EH (cell line): ENCODE measurements at places on chromosomes 11 and 22.

GRCh38 chr11:72627594-72628281, 46.5 kb downstream of the PDE2A start:
- DNase-seq: no peak

DNA sequence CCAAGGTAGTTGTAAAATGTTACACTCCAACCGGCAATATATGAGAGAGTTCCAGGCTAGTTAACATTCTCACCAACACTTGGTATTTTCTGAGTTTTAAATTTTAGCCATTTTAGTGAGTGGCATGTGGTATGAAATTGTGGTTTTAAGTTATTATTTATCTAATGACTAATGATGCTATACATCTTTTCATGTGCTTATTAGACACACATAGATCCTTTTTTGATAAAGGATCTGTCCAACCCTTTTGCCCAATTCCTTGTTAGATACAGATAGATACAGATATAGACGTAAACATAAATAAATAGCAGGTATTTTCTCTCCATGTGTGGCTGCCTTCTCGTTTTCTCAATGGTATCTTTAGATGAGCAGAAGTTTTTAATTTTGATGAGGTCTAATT, 39.3 kb downstream of the ALKBH8 start:
- no peak for DNase-seq

- DNase-seq: peak; percentile 71
Measured at GRCh38 chr11:2151500-2152257, 9.3 kb downstream of the INS start.

GRCh38 chr11:130904380-130904779, 11.9 kb downstream of the SNX19 start:
- DNase-seq: peak; percentile 48

DNA sequence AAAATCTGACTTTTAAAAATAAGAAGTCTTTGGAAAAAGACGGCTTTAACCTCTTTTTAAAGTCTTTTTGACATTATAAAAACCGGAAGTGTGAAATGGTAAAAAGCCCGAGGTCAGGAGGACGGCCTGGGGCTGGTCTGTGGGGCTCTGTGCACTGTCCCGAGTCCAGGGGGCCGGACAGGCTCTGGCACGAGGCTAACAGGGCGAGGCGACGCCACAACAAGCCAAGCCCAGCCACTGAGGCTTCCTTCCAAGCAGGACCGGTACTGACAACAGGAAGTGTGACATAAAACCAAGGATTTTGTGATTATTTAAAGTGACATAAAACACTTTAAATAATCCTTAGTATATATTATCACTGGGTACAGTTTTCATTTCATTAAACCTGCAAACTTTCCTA, 39.2 kb downstream of the BRD1 start:
- DNase-seq: peak; percentile 47

DNA sequence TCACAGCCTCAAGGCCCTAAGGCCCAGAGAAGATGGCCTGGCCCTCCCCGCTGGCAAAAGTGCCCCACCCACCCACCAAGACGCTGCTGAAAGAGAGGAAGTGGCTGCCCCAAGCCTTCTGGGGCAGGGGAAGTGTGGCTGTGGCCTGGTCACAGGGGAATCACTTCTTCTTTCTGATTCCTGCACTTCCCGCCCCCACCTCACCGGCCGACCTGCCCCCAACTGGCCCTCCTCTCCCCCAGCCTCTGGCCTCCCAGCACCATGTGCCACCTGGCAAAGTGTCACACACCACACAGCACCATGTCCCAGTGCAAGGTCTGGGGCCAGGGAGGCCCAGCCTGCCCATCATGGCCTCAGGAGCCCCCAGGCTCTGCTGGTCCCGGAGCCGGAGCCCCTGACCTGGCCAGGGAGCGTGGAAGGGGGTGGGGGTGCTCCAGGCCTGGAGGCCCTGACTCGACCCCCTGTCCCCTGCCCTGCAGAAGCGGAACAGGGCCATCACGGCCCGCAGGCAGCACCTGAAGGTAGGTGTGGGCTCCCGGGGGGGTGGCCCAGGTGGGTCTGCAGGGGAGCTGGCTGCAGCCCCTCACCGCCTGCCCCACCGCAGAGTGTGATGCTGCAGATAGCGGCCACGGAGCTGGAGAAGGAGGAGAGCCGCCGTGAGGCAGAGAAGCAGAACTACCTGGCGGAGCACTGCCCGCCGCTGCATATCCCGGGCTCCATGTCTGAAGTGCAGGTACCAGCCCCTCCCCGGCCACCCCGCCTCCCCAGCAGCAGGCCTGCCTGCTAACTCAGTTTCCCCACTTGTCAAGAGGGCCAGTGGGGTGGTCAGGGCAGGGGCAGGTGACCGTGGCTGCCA, 1.4 kb downstream of the TNNI2 start:
- DNase-seq: no peak

GRCh38 chr22:26998129-26998528, 340.7 kb downstream of the MIAT start:
- no peak for DNase-seq

DNA sequence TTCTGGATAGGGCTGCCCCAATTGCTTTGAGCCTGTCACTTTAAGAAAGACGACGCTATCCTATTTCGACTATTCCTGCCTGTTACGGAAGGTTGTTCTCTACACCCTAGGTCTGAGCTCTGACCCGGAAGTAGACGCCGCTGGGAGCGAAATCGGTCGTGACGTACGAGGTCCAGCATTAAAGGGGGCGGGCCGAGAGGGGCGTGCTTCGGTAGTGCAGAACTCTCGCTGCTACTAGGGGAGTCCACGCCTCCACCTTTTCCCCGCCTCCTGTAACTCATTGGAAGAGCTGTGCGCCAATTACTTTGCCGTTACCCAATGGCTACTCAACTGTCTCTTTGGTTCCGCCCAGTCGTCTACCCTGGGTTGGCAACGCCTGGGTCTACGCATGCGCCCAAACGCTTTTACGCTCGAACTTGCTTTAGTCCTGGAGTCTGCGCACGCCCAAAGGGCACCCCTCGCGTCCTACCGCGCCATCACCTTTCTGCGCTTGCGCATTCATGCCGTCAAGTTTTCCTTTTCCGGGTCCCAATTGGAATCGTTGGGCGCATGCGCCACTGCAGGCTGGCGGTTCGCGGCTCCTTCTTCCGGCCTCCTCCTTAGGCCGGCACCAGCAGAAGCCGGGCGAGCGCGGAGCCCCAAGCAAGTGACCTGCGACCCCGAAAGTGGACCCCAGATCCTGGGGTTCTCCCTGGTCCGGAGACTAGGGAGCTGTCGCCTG, at the start of gene PCNX3:
TSS of gene PCNX3 (plus strand) at position 548 of the 721 bp plus-strand sequence. CDS start 536 bp downstream, outside the sequence.
- DNase-seq: peak; percentile 100

GRCh38 chr11:94271885-94272372, 32.5 kb upstream of the IZUMO1R start:
- DNase-seq: no peak

DNA sequence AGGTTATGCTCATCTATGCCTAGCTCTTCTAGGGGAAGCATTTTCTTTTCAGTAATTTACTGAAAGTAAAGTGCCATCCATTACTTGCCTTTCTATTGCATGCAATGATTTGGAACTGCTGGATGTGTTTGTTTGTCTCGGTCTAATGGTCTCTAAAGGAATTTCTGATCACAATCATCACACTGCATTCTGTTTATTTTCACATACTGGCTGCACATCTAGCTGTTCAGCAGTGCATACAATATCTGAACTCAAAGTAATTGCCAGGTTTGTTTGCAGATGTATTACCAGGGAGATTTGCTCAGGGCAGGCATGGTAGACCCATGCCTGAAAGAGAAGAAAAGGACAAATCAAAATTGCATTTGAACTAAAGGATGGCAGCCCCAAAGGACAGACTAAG, 36.4 kb upstream of the CWF19L2 start:
- DNase-seq: no peak

GRCh38 chr11:199782-200181, 6.9 kb downstream of the SCGB1C1 start:
- no peak for DNase-seq

DNA sequence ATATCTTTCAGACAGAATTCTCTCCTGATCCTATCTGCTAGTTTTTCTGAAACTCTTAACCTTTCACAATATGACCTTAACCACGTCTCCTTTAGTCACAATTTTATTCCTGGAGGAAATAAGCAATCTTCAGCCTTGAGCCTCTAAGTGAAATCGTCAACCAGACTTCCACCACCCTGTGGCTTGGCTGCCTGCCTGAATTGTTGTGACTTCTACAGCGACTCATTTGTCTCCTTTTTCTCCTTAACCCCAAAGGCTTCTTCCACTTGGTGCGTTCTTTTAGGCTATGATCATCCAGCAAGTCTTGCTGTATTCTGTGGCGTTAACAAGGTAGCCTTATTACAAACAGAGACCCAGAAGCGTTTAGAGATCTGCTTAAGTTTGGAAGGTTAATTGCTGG, 535.1 kb upstream of the ARHGAP42 start:
- no peak for DNase-seq

- no peak for DNase-seq
Measured at GRCh38 chr11:96132437-96132836, 208.5 kb upstream of the MTMR2 start.

GRCh38 chr11:94672636-94673035, 95.5 kb upstream of the AMOTL1 start:
- DNase-seq: no peak

DNA sequence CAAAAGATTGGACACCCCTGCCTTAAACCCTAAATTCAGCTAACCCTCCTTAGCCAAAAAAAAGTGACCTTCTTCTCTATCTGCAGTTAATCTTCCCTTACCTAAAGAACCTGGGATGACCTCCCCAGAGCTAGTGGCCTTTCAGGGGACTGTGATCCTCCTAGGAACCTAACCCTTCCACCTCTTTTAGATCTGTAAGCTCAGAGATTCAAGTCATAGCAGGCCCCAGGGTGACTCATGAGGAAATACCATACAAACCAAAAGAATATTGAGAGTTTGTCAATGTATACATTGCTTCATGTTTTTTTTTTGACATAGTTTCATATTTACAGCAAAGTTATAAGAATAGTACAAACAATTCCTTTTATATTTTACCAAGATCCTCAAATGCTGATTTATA, 38.3 kb upstream of the CXCR5 start:
- peak; percentile 65 for DNase-seq

- DNase-seq: no peak
Measured at GRCh38 chr11:76169473-76169896, 36.8 kb downstream of the WNT11 start.

- DNase-seq: peak; percentile 75
Measured at GRCh38 chr11:126949066-126949891, 51.3 kb downstream of the KIRREL3 start.

GRCh38 chr11:127074151-127074761, 73.7 kb upstream of the KIRREL3 start:
- peak; percentile 74 for DNase-seq

GRCh38 chr11:87454241-87454640, 416.5 kb downstream of the TMEM135 start:
- no peak for DNase-seq

DNA sequence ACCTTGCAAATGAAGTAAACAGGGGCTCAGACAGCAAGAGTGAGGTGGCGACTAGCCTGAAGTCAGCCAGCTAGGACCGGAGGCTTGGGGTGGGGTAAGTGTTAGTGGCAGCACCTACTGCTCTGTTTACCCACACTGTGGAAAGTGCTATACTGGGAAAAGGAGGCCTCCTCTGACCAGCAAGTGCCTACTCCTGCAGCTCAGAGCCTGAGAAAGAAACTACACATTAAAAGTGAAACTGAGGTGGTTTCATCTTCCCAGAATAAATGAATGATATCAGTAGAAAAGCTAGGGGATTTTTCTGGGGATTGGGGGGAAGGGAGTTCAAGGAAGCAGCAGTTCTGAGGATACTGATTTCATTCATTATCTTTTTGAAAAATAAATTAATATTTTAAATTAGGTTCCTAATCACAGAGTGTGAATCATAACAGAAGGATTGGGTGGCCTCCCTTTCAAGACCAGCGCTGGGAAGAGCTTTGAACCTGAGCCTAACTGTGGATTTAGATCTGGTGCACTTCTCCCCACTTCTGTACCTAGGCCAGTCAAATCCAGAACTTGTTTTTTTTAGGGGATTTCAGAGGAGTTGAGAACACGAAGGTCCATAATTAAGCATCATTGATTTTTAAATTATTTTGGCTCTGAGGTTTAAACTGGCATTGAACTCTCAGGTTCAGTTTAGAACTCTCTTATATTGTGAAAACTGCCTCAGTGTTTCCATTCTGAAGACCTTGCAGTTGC, 48.1 kb upstream of the GRAMD1B start:
- no peak for DNase-seq

DNA sequence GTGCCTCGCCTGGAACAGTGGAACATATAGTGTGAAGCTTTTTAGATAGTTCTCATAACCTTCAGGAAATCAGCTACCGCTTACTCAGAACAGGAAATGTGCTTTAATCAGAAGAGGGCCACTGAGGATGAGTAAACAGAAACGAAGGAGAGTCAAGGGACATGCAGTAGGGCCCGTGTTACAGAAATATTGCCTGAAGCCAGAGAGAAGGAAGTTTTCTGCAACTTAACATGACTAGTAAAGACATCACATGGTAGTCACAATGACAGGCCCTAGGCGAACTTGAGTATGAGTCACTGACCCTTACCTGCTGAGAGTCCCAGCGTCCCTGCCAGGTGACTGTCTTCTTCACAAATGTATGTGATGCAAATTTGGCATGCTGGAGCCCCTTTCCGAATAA, 39.4 kb downstream of the CARD18 start:
- peak; percentile 16 for DNase-seq

DNA sequence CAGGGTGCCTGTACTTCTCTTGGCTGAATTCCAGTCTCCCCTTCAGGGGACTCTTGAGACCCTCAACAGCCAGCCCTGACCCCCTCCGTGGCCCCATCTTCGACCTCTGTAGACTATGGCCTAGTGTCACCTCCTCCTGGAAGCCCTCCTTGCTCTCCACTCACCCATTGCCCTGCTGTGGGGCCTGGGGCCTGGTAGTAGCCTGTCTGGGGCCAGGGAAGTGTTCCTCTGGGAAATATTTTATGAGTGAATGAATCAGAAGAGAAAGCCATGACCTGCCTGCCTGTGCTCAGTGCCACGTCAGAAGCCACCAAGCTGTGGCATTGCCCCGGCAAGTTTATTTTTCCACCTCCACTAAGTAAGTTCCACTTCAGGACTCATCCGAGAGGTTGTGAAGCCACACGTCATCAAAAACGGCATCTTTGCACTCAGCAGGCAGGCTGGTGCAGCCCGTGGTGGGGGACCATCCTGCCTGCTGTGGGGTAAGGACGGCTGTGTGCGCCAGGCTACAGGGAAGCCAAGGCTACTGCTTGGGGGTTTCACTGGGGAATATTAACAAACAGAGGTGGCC, 59.6 kb upstream of the PPARA start:
- peak; percentile 88 for DNase-seq

GRCh38 chr11:66221726-66222236, 46.7 kb upstream of the RAB1B start:
- DNase-seq: no peak

- DNase-seq: no peak
Measured at GRCh38 chr11:115291325-115291724, 212.9 kb downstream of the CADM1 start.

- no peak for DNase-seq
Measured at GRCh38 chr22:49464037-49464436, 363.6 kb downstream of the BRD1 start.
